ENCODE measurements at places on chromosomes 6 and 20.
A peak's percentile ranks its signal among the peaks of the same experiment; 100 is the strongest.

DNA sequence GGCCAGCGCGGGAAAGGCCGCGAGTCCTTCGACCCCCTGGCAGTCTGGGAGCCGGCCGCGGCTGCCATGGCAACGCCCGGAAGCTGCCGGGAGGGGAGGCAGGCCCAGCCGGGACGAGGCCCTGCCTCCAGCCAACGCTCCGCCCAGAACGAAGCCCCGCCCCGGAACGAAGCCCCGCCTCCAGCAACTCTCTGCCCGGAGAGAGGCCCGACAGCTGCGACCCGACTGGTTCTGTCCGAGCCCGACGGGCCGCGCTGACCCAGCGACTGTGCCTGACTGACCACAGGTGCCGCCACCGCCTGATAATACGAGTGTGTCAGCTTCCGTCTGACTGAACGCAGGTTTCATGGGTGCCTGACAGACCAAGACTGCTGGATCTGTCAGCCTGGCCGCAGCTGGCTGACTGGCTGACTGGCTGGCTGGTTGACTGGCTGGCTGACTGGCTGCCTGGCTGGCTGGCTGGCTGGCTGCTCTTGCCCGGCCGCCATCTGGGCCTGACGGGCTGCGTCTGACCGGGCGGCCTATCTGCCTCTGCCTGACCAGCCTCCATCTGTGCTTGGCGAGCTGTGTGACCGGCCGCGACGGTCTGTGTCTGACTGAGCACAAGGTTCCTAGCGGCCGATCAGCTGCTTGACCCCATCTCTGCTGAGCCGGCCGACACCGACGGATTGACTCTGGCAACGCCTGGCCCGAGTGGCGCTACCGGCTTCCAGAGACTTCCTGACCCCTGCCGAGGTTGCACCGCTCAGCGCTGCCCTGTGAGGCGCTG lies 89.7 kb upstream of the EPB41L1 start:
- DNase-seq, result peak; percentile 69

GRCh38 chr20:20897145-20897544 lies 184.7 kb upstream of the RALGAPA2 start:
- no peak for DNase-seq

DNA sequence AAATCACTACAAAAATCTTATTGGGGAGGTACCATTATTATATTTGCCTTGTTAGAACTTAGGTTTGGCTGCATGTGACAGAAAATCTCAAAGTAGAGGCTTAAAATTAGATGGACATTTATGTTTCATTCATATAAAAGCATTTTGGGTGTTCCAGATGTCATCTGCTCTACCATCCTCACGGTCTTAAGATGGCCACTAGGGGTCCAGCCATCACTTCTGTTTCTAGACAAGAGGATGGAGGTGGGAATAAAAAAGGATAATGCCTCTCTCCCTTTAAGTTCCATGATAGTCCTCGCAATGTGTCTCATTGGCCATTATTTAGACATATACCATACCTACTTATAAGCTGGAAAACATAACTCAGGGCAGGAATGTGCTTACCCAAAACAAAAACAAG lies 929.5 kb downstream of the KIF16B start:
- peak; percentile 36 for DNase-seq

DNA sequence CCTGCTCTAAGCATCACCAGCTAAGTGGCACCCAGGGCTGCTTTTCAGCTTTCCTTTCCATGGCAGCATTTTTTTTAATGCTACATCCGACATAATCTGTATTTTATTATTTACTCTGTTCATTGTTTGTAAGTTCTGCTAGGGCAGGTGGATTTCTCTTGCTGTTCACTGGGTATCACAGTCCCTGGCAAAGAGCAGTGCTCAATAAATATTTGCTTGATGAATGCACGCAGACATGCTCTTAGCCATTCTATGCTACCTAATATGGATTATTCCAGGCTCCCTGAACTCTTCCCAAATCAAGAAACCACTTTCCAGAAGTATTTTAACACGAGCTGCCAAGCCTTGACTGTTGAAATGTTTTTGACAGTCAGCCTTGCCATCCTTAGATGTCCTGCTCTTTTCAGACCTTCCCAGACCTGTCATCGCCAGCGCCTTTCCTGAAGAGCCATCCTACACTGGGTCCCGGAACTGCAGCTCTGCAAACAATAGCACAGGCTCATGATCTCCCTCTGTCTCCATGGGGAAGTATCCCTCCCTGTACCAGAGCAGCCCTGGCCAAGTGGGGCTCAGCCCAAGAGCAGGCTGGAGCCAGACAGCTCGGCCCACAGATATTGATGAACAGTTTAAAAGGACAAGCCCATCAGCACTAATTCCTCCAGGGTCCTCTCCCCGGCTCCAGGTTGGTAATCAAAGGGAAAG lies 136.5 kb upstream of the CDH4 start:
- DNase-seq, result no peak

GRCh38 chr6:23302514-23302913 lies 733.1 kb downstream of the HDGFL1 start:
- no peak for DNase-seq

- no peak for DNase-seq
These were observed 24.9 kb downstream of the TTI1 start for GRCh38 chr20:38008233-38008944.

DNA sequence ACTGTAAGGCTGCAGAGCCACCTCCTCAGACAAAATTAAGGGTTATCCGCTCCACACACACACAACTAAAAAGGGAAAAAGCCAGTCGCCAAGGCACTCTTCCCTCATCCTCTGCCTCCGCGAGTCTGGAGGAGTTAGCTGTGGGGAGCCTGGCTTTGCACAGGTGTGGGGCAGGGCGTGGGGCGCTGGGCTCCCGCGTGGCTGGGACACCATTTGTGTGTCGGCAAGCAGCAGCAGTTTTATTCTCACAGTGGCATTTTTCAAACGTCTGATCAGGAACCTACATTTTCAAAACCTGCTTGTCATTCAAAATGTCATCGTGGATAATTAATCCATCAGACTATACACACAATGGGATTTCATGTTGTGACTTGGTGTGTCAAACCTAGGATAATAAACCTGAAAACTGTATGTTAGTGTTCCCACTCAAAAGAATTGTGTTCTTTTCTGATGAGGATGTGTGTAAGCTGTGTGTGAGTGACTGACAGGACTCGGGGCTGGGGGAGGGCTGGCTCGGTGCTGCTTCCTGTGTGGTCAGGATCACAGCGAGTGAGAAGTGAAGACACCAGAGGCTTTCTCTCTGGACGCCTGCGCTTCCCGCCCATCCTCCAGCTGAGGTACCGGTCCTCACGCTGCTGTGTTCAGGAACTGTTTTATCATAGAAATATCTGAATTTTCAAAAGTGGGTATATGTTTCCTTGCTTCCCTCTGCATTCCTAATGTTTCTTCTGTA lies 83.1 kb downstream of the IRF4 start:
- DNase-seq, result no peak

- DNase-seq, result no peak
These were observed 54.2 kb downstream of the ZNF831 start for GRCh38 chr20:59217794-59218280.

GRCh38 chr6:33981421-33981820 lies 164.5 kb downstream of the GRM4 start:
- no peak for DNase-seq

GRCh38 chr20:50844430-50845100 lies 49.7 kb downstream of the BCAS4 start:
- peak; percentile 82 for DNase-seq

DNA sequence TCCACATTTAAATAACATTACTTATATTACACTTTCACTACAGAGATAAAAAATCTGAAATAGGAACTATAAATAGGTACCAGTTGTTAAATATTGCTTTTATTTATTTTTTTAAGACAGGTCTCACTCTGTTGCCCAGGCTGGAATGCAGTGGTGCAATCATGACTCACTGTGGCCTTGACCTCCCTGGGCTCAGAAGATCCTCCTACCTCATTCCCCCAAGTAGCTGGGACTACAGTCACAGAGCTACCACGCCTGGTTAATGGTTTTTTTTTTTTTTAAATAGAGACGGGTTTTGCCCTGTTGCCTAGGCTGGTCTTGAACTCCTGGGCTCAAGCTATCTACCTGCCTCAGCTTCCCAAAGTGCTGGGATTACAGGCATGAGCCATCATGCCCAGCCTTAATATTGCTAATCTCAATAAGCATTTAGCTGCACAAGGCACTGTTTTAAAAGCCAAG lies 17.3 kb downstream of the EEF1E1 start:
- peak; percentile 96 for DNase-seq

GRCh38 chr6:2197177-2197671 lies 48.2 kb downstream of the GMDS start:
- DNase-seq, result peak; percentile 74

DNA sequence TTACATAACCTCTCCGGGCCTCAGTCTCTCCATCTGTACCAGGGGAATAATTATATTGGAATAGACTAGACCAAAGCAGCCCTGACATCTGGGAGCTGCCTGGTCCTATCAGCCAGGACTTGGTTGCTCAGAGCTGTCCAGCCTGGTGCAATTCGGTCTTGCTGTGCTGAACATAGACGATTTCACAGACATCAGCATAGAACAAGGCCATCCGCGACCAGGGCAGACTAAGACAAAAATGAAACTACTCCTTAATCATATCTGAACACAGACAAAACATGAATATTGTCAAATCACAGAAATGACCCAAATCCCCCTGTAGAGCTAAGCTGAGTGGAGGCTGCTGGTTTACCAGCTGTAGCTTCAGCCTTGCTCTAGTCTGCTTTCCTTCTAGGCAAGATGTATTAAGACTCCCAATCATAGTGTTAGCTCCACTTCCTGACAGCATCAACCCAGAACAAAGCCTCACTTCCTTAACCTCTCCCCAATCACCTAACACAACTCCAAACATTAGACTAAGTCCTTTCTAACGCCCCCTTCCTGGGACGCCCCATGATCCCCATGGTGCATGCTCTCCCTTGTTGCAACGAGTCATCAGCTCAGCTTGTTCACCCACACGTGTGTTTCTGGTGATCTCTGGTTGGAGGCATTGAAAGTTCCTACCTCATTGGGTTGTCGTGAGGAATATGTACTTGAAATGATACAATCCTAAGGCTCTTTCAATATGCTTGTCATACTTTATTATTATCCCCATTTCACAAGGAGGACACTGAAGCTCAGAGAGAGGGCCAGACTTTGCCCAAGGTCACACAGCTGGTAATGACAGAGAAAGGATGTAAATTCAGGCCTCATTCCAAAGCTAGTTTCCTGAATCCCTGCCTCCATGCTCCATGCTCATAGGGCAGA lies 3.5 kb upstream of the MAPK13 start:
- peak; percentile 76 for DNase-seq

DNA sequence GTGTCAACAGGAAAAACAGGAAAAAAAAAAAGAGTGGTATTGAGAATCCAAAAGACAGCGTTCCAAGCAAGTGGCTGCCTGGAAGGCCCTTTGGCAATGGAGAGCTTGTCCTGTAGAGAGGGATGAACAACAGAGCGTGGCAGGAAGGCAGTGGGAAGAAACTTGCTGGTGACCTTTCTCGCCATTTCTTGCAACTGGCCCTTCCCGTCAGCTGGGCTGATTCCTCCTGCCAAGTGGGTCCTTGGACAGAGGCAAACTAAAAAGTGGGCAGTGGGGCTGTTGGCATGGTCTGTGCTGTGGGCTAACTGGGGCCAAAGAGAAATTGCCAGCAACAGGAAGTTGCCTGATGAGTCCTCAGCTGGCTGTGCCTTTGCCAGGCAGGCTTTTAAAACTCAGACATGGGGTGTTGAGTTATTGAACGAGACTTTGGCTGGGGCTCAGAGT lies 43.9 kb upstream of the CLDN20 start:
- no peak for DNase-seq

Measured in fibroblast of mammary gland (primary cell).